H4 (cell line): ENCODE measurements at places on chromosomes 5 and 9. TPM values are rescaled to one million over a fixed set of nuclear protein-coding genes. Genes with fewer than 3 reads are reported as not detected.

- no peak for DNase-seq
These were observed 253.0 kb downstream of the MARCHF11 start for GRCh38 chr5:15926586-15926985.

The PRR16 gene
- 2.7 and 4.5 TPM in 2 replicates for total RNA-seq

The PANK3 gene
- 29.5 and 33.0 TPM in 2 replicates for total RNA-seq

The NACC2 gene
- 5.6 and 6.0 TPM in 2 replicates for total RNA-seq

The ITK gene
- 0.02 TPM in 1 of 2 replicates, not detected in the other for total RNA-seq

- DNase-seq = no peak
These were observed 4.4 kb upstream of the QSOX2 start for GRCh38 chr9:136249877-136250559.

The IL9 gene
- not detected in 2 replicates for total RNA-seq

- DNase-seq = no peak
These were observed 13.3 kb upstream of the NKD2 start for GRCh38 chr5:995318-995717.

The MELK gene
- total RNA-seq = 78.6 and 94.5 TPM in 2 replicates

GRCh38 chr5:75358117-75358516 lies 21.1 kb downstream of the HMGCR start:
- DNase-seq = no peak

The SYK gene
- total RNA-seq = 0.76 and 0.99 TPM in 2 replicates

The LMX1B gene
- total RNA-seq = 0.15 and 0.64 TPM in 2 replicates

- DNase-seq = no peak
These were observed 203.2 kb downstream of the CD180 start for GRCh38 chr5:66993448-66993847.

GRCh38 chr5:61779743-61780142 lies 447.7 kb downstream of the ZSWIM6 start:
- DNase-seq = no peak

GRCh38 chr9:69012696-69013381 lies 1.1 kb downstream of the PRKACG start:
- no peak for DNase-seq

DNA sequence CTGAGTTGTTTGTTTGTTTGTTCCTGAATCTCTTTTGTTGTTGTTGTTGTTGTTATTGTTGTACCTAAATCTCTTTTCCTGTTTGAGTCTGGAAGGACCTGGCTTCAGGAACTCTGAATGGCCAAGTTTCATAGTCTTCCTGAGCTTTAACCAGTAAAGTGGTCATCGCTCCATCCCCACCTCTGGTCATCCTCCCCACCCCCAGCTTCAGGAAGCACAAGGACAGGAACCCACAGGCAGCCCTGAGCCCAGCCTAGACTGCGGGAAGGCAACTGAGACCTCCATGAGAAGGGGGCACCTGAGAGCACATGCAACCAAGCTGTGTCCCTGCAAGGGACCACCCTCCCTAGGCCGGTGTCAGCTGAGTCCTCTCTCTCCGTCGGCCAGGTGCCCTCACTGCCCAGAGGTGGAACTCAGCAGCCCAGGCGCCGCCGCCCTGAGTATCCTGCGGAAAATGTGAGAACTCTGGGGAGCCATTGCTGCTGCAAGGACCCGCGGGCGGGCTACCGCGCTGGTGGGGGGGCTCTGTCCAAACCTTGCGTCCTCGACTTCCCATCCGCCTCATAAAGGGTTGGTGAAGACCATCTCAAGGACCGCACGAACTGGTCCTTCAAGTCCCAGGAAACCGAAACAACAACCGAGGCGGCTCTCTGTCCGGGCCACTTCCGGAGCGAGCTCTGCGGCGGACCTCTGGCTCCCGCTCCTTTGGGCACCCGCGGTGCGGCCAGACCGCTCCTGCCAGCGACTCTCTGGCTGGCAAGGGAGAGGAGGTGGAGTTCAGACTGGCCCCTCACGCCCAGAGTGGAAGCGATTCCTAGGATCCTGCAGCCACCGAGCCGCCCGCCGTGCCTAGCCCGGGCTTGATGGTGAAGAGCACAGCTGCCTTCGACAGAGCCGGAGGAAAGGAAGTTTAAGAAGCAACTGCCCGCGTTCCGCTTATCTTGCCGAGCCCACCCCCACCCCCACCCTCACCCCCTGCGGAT lies 4.2 kb downstream of the BARX1 start:
- no peak for DNase-seq

- DNase-seq = no peak
These were observed 46.3 kb upstream of the CCDC112 start for GRCh38 chr5:115342590-115343377.

DNA sequence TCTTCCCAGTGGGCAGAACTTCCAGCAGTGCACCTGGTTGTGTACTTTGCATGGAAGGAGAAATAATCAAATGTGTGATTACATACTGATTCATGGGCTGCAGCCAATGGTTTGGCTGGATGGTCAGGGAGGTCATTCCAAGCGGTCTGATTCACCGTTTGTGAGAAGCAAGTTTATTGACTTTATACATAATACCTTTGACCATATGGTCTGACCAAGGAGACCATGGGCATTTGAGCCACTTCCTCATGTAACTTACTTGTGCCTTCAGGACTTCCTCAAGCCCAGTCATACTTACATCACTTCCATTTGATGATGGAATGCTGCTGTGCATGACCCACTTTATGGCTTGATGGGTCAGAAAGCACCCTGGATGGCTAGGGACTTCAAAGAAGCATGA lies 41.1 kb downstream of the DAP start:
- DNase-seq = peak; percentile 50

DNA sequence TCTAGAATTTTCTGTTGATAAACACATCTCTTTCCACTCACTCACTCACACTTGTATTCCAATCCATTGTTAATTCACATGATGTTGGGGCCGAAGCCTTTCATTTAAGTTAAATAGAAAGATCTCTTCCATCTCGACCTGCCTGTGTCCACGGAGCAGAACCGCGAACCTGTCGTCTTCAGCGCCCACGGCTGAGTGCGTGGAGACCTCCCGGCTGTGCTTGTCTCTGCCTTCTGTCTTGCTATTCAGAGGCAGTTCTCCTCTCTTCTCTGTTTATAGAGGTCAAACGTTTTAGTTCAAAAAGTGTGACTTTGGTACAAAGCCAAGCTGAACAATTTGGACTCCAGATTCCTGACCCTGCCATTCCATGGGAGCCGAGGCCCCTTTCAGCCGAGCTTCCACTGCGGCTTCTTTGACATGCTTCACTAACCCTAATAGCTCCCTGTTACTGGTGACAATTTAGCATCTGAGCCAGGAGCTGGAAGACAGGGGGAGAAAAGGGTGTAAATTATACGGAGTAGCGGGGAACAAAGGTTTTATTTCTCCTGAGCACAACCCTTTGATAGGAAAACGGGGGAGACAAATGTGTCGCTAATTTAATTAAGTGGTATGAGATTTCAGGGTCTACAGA lies 314.4 kb upstream of the IRX4 start:
- DNase-seq = no peak

The CER1 gene
- total RNA-seq = not detected in 2 replicates

GRCh38 chr5:146540414-146540813 lies 24.4 kb upstream of the GPR151 start:
- DNase-seq = no peak

The ENTREP1 gene
- 0.08 TPM in 1 of 2 replicates, not detected in the other for total RNA-seq

The TUBB4B gene
- 164 and 180 TPM in 2 replicates for total RNA-seq
